Fibroblast of skin of right quadriceps (primary cell): ENCODE measurements at places on chromosomes 11 and 22.

DNA sequence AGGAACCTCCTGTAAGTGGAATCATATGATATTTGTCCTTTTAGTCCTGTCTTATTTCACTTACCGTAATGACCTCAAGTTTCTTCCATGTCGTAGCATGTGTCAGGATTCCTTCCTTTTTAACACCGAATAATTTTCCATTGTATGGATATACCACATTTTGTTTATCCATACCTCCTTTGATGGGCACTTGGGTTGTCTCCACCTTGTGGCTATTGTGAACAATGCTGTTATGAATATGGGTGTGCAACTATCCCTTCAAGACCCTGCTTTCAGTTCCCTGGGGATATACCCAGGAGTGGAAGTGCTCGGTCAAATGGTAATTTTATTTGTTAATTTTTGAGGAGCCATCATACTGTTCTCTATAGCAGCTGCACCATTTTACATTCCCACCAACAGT is 244.9 kb upstream of the BLID start:
- no peak for DNase-seq

DNA sequence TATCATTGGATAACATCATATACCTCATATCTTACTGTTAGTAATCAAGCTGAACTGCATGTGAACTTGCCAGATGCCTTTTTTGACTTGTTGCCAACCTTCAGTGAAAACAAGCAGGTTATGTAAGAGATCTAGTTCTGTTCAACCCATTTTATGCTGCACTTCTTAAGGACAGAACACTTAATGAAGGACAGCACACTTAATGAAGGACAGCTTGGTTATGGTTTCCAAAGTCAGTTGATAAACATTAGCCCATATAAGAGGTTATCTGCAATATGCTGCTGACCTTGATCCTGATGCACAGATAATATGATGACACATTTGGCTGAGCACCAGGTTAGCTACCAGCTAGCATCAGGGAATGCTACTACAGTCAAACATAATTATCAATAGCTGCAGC is 358.7 kb upstream of the PDGFD start:
- no peak for DNase-seq

DNA sequence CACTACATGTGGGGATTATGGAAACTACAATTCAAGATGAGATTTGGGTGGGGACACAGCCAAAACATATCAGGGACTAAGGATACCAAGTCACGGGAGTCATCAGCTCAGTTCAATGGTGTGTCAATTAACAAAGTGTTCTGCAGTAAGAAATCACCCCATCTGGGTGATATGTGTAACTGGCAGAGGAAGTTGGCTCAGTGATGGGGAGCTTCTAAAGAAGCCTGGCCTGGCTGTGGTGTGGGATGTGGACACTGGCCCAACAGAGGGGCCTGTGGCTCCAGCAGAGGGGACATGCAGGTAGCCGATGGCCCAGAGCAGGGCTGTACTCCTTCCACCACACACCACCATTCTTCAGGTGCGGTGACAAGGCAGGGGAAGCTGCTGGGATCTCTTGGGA is 31.6 kb downstream of the RPS6KA4 start:
- no peak for DNase-seq

DNA sequence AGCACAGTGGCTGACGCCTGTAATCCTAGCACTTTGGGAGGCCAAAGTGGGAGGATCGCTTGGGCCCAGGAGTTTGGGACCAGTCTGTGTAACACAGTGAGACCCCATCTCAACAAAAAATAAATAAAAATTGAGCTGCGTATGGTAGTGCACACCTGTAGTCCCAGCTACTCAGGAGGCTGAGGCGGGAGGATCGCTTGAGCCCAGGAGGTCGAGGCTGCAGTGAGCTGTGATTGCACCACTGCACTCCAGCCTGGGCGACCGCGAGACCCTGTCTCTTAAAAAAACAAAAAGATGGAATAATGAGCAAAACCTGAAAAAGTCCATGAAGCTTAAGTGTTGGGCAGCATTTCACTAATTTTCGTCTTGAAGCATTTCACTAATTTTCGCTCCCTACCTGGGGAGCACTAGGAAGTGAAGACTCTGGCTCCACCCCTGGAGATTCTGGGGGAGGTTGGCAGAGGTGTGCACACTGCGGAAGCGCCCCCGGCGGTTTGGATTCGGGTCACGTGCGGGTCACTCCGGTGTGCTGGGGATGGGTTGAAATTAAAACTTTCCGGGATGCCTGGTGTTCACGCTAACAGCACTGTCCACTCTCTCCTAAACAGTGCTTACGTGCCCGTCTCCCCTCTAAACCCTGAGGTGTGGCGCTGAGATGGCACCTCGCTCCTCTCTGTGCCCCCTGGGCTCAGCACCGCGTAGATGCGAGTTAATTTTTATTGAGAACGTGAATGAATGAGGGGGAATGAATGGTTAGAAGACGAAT is 906 bp upstream of the NAA40 start:
- no peak for DNase-seq

DNA sequence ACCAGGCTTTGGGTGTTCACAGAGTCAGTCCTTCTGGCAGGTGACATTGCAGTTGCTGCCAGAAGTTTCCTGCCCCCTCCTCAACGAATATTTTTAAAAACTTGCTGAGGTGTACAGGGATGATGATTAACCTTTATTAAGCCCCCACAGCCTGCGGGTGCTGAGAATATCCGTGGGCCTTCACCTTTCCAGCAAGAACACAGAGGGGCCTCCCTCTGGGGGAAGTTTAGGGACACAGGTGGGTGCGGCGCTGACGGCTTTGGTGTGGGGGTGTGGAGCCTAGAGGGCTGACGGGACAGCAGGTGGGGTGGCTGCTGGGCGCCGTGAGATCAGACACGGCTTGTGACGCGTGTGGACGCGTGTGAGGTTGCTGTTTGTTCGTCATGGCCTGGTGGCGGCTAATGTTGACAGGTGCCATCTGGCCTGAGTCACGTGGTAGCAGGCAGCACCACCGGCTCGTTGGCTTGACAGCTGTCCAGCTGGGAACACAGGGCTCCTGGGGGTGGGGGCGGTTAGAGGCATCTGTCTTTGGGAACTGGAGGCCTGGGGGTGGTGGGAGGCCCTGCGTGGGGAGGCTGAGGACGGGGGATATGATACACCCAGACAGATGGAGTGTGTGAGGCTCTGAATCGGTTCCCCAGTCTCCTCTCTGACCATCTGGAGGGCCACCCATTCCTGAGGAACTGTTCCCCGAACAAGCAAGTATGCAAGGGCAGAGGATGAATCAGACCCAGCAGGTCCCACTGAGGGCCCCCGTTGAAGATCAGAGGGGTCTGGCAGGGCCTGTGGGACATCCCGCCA is 12.5 kb upstream of the LRRC10B start:
- no peak for DNase-seq

DNA sequence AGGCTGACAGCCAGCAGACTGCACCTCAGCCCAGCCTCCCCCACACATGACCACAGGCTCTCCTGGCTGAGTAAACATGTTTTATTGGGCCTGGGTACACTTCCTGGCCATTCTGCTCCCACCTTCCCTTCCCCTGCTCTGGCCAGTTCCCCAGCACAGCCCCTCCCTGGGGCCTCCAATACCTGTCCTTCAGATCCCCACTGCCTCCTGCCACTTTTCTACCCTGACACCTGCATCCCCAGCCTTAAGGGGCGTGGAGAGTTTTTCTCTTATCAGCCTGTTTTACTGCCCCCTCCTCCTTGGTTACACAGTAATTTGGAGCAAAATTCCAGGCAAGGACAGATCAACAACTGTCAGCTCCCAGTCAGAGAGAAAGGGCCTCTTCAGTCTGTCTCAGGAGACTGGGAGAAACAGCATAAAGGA is at the start of gene ISX:
ISX (plus strand) TSS at position 363 of the 423 bp plus-strand sequence. CDS start 930 bp downstream, outside the sequence.
- DNase-seq = no peak

DNA sequence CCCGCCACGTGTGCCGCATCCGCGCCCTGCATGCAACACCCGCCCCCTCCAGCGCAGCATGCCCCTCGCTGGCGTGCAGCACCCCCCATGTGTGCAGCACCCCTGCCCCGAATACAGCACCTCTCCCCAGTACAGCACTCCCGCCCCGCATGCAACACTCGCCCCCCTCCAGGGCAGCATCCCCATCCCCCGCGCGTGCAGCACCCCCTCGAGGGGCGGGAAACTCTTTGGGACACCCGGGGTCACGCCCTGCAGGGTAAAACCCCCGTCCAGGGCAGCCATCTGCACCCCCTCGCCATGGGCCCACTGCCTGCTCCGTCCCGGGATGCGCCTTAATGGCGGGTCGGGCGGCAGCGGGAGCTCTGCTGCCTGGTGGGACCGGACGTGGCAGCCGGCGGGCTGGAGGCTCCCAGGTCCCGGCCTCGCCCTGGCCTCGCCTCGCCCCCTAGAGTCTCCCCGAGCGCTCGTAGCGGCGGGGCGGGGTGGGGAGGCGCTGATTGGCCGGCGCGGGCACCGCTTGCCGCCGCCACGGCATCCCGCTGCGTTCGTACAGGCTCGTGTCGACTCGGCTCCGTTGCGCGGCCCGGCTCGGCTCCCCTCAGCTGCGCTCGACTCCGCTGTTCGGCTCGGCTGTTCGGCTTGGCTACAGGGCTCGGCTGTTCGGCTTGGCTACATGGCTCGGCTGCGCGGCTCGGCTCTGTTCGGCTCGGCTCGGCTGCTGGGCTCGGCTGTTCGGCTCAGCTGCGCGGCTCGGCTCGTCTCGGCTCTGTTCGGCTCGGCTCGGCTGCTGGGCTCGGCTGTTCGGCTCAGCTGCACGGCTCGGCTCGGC is 417 bp upstream of the BRSK2 start:
- peak; percentile 94 for DNase-seq

DNA sequence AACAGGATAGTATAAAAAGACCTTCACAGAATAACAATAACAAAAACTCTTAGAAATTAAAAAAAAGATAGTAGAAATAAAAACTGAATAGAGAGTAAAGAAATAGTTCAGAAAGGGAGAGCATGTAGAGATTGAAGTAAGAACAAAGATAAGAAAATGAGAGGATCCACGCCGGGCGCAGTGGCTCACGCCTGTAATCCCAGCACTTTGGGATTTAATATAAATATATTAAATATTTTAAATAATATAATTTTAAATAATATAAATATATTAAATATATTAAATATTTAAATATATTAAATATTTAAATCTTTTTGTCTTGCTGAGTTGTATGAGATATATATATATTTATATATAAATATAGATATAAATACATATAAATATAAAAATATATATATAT is 11.0 kb downstream of the APOA4 start:
- no peak for DNase-seq

GRCh38 chr11:44725016-44725685 is 1.6 kb upstream of the TSPAN18 start:
- DNase-seq = peak; percentile 58

DNA sequence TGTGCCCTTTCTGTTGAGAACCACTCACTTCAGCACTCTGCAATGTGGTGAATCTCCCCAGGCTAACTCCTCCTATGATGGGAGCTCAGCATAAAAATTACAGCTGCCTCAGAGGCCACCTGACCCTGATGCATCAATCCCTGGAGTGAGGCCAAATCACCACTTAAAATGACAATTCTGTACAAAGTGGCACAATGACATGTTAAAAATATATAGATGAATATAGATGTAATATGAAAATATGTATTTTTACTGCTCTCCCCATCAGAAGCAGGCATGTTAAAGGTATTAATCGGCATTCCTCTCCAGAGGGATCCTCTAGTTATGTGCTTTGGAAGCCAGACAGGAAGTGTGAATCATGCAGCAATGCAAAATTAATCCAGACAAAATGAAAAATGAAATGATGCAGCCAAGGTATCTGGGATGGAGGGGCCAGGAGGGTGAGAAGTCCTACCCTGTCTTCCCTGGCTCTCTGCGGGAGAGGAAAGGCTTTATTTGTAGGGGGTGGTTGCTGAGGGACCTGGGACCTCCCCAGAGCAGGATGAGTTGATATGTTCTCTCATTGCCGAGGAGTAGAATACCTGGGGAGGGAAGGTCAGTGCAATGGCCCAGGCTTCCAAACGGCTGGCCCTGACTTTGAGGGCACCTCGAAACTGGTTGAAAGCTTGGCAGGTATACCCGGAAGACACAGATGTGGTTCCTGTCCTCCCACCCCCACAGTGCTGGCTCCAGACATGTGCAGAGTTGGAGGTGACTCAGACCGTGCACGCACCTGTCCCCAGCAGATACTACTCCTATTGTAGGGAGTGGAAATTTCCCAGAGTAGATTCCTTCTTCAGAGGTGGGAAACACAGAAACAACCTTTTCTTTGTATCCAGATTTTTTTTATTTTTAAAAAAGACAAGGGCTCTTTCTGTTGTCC is 347.9 kb upstream of the NCAM1 start:
- DNase-seq = peak; percentile 82
